Activated CD4-positive, alpha-beta memory T cell treated with anti-CD3 and anti-CD28 coated beads, Interleukin-2, amount 10 ng/mL, durations not matched to agents 7 days and 5 days (primary cell): ENCODE measurements at places on chromosomes 1 and 21. TPM values are rescaled to one million over a fixed set of nuclear protein-coding genes. Genes with fewer than 3 reads are reported as not detected.
A peak's percentile ranks its signal among the peaks of the same experiment; 100 is the strongest.

DNA sequence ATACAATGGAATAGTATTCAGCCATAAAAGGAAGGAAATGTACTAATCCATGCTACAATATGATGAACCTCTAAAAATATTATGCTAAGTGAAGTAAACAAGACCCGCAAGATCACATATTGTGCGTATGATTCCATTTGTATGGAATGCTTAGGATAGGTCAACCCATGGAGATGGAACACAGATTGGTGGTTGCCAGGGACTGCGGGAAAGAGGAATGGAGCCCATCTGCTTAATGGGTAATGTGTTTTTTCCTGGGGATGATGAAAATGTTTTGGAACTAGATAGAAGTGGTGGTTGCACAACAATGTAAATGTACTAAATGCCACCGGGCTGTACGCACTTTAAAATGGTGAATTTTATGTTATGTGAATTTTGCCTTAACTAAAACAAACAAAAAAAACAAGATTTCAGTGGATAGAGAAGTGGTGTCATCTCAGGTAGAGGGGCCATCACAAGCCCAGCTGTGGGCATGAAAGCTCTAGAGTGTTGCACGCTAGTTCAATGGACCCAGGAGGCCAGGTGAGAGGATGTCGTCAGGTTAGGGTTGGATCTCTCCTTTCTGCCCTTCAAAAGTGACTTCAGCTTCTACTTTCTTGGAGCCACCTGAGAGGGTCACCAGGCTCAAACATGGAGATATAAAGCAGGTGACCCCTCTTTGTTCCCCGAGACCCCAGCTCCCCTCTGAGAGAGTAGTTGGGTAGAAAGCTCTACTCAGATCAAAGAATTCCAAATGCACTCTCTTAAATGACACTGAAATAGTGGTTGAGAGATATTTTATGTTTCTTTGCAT is 2.5 kb downstream of the C1orf115 start:
- no peak overlapping the region for H3K27ac ChIP-seq
- peaks cover 7% of the 10 kb centered on the region for H3K4me1 ChIP-seq
- no peak for DNase-seq
- no peaks in the 10 kb centered on the region for H3K36me3 ChIP-seq

DNA sequence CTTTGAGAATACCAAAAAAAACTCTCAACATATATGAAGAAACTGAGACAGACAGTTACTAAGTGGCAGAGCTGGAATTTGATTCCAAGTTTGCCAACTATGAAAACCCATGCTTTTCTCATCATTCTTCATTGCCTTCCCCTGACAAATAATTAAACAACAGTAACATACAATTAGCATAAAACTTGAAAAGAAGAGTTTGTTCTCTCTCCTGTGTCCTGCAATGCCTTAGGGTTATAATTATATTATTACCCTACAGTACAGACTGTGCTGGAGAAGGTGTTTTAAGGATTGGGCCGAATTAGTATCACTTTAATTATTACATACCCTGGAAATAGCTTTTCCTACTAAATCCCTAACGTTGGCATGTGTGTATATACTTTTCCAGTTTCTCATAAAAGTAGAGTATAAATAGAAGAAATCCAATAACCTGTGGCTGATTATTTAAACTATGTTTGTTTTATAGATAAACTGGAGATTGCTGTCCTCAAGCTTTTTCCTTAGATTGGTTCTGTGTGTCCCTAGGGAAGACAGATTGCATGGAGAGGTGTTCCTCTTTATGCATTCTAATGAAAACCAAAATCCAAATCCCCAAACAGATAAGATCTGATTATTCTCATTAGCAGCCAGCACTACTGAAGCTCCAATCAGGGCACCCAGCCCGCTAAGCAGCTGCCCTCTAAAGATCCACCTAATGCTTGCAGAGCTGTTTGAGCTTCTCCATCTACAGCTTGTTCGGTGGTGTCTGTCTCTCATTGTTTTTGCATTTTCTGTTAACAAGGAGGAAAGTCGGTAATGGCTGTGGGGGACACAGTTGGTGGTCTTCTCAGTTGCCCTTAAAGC is 156.3 kb downstream of the TM2D1 start:
- H3K27me3 ChIP-seq: no peaks in the 10 kb centered on the region
- H3K27ac ChIP-seq: no peak overlapping the region
- H3K4me1 ChIP-seq: no peaks in the 10 kb centered on the region
- no peak for DNase-seq
- no peaks in the 10 kb centered on the region for H3K36me3 ChIP-seq

- peak within 1 kb of the TSS; percentile 83 for H3K27ac ChIP-seq
- H3K4me1 ChIP-seq: peaks cover 31% of the 10 kb centered on the region
- H3K4me3 ChIP-seq: peak within 1 kb of the TSS; percentile 91
- peaks cover 1% of the 10 kb centered on the region for H3K27me3 ChIP-seq
These were observed at the start of gene UBIAD1 for GRCh38 chr1:11272832-11273594. UBIAD1 (plus strand) TSS chr1:11273198; CDS start chr1:11273532, 334 bp downstream.

DNA sequence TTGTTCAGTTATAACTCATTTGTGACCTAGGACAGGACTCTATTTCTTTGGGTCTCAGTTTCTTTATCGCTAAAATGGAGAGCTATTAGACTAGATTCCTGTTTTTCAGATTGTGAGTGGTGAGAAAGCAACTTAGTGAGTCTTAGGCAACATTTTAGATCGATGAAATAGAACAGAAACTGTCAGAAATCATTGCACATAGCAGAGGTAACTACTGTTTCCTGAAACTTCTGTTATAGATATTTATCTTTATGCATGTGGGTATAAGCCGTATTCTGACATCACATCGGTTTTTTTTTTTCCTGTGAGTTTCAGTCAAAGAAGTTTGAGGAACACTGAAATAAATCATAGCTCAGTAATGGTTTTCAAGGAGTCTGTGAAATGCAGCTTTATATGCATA is 42.1 kb upstream of the DNAJC6 start:
- no peaks in the 10 kb centered on the region for H3K36me3 ChIP-seq
- H3K4me1 ChIP-seq: peaks cover 31% of the 10 kb centered on the region
- no peak overlapping the region for H3K27ac ChIP-seq
- no peak for DNase-seq
- peaks cover 19% of the 10 kb centered on the region for H3K27me3 ChIP-seq

Gene CIART
- total RNA-seq: 1.5 TPM

Gene GOLT1A
- total RNA-seq: not detected
